ENCODE measurements at places on chromosomes 12 and 14.

GRCh38 chr14:87017335-87017734, 975.6 kb downstream of the GALC start:
- DNase-seq: no peak

- no peak for DNase-seq
Measured at GRCh38 chr12:12278899-12279298, 12.1 kb upstream of the LRP6 start.

GRCh38 chr12:118055144-118055557, 5.8 kb downstream of the WSB2 start:
- no peak for DNase-seq

GRCh38 chr12:89733579-89734201, 25.1 kb upstream of the ATP2B1 start:
- no peak for DNase-seq

DNA sequence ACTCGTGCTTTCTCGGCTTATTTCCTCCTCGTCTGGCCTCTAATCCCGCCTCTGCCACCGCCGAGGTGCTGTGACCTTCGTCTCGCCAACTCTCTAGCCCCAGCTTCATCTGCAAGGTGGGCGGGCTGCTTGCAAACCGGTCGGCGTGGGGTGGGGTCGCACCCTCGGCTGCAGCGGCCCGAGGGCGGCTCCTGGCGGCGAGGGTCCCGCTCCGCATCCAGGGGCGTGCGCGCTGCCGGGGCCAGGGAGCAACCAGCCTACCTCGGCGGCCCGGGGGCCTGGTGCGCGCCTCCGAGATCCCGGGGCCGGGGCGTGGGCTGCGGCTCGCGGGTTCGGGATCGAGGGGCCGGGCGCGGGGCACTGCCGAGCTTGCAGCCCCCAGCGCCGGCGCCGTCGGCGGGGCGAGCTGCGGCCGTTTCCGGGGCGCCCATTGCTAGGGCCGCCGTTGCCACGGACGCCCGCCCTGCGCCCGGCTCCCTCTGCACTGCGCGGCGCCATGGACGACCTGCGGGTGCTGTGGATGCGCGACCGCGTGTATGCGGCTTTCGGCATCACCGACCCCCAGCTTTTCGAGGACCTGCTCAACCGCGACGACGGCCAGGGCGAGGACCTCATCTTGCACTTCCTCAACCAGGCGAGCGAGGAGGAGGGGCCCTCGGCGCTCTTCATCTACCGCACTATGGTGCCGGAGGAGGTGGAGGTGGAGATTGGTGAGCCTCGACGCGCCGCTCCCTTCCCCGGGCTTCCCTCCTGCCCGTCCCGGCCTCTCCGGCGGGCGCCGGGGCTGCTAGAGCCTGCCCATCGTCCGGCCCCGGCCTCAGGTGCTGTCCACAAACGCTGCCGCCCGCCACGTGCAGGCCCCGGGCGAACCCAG, at the start of gene DNAH10:
TSS of gene DNAH10 (plus strand) at position 461 of the 874 bp plus-strand sequence. CDS start at position 497, 36 bp downstream.
- no peak for DNase-seq

- no peak for DNase-seq
Measured at GRCh38 chr12:50661300-50662115, 102.4 kb upstream of the ATF1 start.

- no peak for DNase-seq
Measured at GRCh38 chr12:117188961-117189724, 1.1 kb downstream of the FBXO21 start.

GRCh38 chr14:71675900-71676287, 256.3 kb upstream of the RGS6 start:
- DNase-seq: no peak

- no peak for DNase-seq
Measured at GRCh38 chr14:24078146-24078545, 6.8 kb downstream of the CPNE6 start.

GRCh38 chr12:27464220-27464554, 17.7 kb downstream of the SMCO2 start:
- no peak for DNase-seq

DNA sequence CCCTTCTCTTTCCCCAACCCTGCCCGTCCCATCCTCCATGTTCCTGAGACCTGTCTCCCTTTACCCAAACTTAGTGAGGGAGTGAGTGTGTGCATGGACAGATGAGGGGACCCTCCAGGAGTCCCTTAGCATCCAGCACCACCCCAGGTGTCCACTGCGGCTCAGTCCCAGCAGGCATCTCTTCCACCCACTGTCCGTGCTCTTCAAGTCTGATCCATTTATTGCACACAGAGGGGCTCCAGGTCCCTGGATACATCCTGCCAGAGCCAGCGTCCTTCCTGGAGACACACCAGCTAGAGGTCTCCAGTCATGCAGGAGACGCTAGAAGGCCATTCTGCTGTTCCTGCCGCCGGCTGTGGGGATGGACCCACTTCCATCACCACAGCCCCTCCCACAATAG, 239.2 kb downstream of the ADGRD1 start:
- DNase-seq: no peak

Measured in cortex of kidney (tissue), 1 donor.